Mesothelial cell of epicardium (in vitro differentiated cells): ENCODE measurements at places on chromosomes 7 and 10. TPM values are rescaled to one million over a fixed set of nuclear protein-coding genes. Genes with fewer than 3 reads are reported as not detected.
A peak's percentile ranks its signal among the peaks of the same experiment; 100 is the strongest.

DNA sequence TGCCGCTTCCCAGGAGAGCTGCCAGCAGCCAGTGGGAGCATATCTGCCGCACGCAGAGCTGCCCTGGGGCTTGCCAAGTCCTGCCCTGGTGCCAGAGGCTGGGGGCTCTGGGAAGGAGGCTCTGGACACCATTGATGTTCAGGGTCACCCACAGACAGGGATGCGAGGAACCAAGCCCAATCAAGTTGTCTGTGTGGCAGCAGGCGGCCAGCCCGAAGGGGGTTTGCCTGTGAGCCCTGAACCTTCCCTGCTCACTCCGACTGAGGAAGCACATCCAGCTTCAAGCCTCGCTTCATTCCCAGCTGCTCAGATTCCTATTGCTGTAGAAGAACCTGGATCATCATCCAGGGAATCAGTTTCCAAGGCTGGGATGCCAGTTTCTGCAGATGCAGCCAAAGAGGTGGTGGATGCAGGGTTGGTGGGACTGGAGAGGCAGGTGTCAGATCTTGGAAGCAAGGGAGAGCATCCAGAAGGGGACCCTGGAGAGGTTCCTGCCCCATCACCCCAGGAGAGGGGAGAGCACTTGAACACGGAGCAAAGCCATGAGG is 94.6 kb downstream of the TACC2 start:
- no peak overlapping the region for H3K4me3 ChIP-seq
- H3K4me1 ChIP-seq = peaks cover 1% of the 10 kb centered on the region
- no peak overlapping the region for H3K27ac ChIP-seq
- H3K27me3 ChIP-seq = peaks cover 28% of the 10 kb centered on the region
- H3K36me3 ChIP-seq = no peaks in the 10 kb centered on the region

DNA sequence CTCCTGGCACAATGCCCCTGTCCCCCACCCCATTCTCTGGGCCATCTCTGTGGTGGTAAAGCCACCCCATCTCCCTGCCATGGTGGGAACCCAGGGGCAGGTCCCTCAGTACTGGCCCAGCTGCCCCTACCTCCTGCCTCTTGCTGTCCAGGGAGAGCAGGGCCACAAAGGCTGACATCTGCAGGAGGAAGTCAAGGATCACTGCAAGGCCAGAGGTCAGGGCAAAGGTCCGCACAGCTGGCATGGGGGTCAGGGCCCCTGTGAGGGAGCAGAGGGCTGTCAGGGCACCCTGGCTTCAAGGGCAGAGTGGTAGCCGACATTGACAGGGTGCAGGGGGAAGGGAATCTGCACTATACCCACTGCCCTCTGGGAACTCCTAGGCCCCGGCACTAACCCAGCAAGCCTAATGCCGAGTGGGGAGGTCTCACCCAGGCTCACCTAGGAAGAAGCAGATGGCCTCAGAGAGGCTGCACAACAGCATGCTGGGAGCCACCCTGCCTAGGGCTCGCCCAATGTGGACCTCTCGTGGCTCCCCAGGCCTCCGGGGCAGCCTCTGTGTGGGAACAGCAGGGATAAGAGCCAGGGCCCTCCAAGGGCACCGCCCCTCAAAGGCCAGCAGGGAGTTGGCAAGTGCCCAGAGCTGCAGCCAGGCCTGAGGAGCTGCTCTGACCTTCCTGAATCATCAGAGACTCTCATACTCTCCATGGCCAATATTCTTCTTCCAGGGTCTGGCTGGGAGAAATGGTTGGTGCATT is 7.7 kb downstream of the NPC1L1 start:
- no peak for DNase-seq
- H3K36me3 ChIP-seq = no peaks in the 10 kb centered on the region
- H3K4me3 ChIP-seq = no peak overlapping the region

DNA sequence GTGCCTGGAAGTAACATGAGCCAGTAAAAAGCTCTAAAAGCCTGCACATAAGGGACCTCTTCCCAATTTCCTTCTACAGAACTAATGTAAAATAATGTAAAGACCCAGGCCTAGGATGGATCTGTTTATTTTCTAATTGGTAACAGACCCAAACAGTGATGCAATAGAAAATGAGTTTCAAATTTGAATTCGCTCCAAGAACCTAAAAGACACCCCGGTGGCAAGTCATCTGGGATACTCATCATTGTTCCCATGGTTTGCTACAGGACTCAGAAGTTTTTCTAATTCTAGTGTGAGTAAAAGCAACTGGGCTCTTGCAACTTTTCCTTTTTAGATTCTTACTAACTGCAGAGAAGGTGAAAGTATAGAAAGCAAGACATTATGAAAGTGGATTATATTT is 271.3 kb upstream of the CACNA2D1 start:
- H3K27me3 ChIP-seq = no peaks in the 10 kb centered on the region
- no peak overlapping the region for H3K4me3 ChIP-seq
- no peak overlapping the region for H3K27ac ChIP-seq
- H3K36me3 ChIP-seq = no peaks in the 10 kb centered on the region
- no peak for DNase-seq

DNA sequence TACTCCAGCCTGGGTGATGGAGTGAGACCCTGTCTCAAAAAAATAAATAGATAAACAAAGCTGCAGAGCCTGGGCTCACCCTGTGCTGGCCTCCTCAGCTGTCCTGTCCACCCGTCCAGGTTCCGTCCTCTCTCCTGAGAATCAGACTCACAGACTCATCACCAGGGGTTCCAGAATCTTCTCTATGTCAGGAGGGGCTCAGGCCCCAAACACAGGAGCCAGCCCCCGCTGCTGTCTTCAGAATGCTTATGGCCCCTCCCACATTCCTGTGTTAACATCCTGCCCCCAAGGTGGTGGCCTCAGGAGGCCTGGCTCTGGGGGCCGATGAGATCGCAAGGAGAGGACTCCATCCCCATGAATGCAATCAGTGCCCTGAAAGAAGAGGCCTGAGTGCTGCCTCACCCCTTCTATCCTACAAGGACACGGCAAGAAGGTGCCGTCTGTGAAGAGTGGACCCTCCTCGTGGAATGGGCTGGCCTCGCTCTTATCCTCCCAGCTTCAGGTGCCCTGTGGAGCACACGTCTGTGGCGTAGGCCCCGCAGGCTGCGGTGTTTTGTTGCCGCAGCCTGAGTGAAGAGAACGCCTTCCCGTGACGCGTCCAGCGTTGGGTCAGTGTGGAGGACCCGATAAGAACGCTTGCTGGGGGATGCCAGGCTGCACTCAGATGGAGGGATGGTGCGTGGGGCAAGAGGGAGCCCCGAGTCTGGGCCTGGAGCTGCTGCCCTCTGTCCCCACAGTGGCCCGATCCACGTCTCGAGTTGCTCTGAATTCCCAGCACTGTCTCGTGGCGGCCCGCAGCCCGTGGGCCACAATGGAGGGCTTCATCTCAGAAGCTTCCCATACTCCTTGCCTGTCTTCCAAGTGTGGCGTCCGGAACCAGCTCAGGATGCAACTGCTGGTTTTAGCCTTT is 77.1 kb downstream of the INPP5A start:
- H3K4me1 ChIP-seq = peaks cover 17% of the 10 kb centered on the region
- no peaks in the 10 kb centered on the region for H3K27me3 ChIP-seq
- H3K4me3 ChIP-seq = no peak overlapping the region
- H3K27ac ChIP-seq = no peak overlapping the region

- H3K27me3 ChIP-seq = peaks cover 4% of the 10 kb centered on the region
- H3K36me3 ChIP-seq = peaks cover 3% of the 10 kb centered on the region
- peak overlapping the region; percentile 25 for H3K27ac ChIP-seq
- no peaks in the 10 kb centered on the region for H3K4me1 ChIP-seq
These were observed 24.7 kb upstream of the AMZ1 start for GRCh38 chr7:2663121-2663886.

DNA sequence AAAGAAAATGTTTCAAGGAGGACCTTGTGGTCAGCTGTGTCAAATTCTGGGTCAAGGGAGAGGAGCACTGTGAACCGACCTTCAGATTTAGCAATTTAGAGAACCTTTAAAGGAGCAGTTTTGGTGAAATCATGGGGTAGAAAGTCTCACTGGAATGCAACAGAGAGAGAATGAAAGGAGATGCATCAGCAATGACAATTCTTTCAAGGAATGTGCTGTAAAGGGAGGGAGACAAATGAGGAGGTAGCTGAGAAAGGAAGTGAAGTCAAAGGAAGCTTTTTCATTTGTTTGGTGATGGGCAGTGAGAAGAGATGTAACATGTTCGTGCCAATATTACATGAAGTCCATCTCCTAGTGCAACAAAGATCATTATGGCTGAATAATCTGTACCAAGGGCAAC is 166.0 kb downstream of the TSPAN12 start:
- H3K4me1 ChIP-seq = no peaks in the 10 kb centered on the region
- H3K27me3 ChIP-seq = peaks cover 5% of the 10 kb centered on the region
- no peaks in the 10 kb centered on the region for H3K36me3 ChIP-seq
- DNase-seq = no peak

GRCh38 chr7:28958235-28958979 is at the start of gene TRIL:
TSS of gene TRIL (minus strand) at chr7:28958330. CDS start at chr7:28958046, 284 bp downstream.
- peak; percentile 44 for DNase-seq
- H3K4me1 ChIP-seq = peaks cover 22% of the 10 kb centered on the region
- H3K4me3 ChIP-seq = peak within 1 kb of the TSS; percentile 81
- H3K27me3 ChIP-seq = peaks cover 23% of the 10 kb centered on the region

DNA sequence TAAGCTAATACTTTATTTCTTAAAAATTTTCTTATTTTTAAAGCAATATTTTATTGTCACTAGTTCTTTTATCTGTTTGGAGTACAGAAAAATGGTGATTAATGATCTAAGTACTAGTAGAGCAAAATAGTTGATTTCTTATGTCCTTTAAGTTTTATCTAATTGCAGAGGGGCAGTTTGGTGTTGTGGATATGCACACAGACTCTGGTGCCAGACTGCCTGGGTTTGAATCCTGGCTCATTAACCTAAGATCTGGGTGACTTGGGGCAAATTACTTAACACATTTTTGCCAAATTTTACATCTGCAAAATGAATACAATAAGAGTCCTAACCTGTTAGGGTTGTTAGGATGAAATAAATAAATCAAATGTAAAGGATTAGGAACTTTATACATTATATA is 10.7 kb upstream of the PRPS1L1 start:
- no peak overlapping the region for H3K4me3 ChIP-seq
- peaks cover 12% of the 10 kb centered on the region for H3K4me1 ChIP-seq
- H3K36me3 ChIP-seq = peaks cover 3% of the 10 kb centered on the region

GRCh38 chr7:75572814-75573213 is 80.7 kb downstream of the SPDYE5 start:
- no peak for DNase-seq
- no peak overlapping the region for H3K27ac ChIP-seq
- H3K4me1 ChIP-seq = peaks cover 6% of the 10 kb centered on the region
- peaks cover 21% of the 10 kb centered on the region for H3K36me3 ChIP-seq
- H3K27me3 ChIP-seq = peaks cover 1% of the 10 kb centered on the region

- H3K4me3 ChIP-seq = no peak overlapping the region
- peaks cover 50% of the 10 kb centered on the region for H3K4me1 ChIP-seq
- no peaks in the 10 kb centered on the region for H3K27me3 ChIP-seq
These were observed 6.5 kb downstream of the SGCE start for GRCh38 chr7:94649450-94649849.

- no peaks in the 10 kb centered on the region for H3K27me3 ChIP-seq
- no peak for DNase-seq
- peak overlapping the region; percentile 54 for H3K27ac ChIP-seq
- no peak overlapping the region for H3K4me3 ChIP-seq
- peaks cover 84% of the 10 kb centered on the region for H3K4me1 ChIP-seq
- no peaks in the 10 kb centered on the region for H3K36me3 ChIP-seq
These were observed 96.9 kb downstream of the PIP4K2A start for GRCh38 chr10:22617516-22617915.

The TMEM139 gene
- 6.1 to 10.1 TPM (median 7.9 TPM) in 3 replicates for total RNA-seq

The GNAI1 gene
- 50.0 to 61.1 TPM (median 54.4 TPM) in 3 replicates for total RNA-seq

The DDC gene
- total RNA-seq = not detected in 3 replicates

The COBL gene
- total RNA-seq = 0.66 to 1.2 TPM (median 0.75 TPM) in 3 replicates

The SPDYE2 gene
- total RNA-seq = 0.13 TPM in 1 of 3 replicates, not detected in the others

The CYP3A5 gene
- 9.0 to 10.1 TPM (median 9.2 TPM) in 3 replicates for total RNA-seq

The GSTK1 gene
- total RNA-seq = 86.7 to 98.8 TPM (median 92.8 TPM) in 3 replicates

The PRKAR2B gene
- 7.8 to 8.3 TPM (median 7.8 TPM) in 3 replicates for total RNA-seq
